ENCODE measurements at places on chromosomes 11 and 22.

GRCh38 chr11:134486106-134486505 lies 74.1 kb upstream of the B3GAT1 start:
- DNase-seq: no peak

GRCh38 chr11:9568854-9569587 lies 4.4 kb upstream of the WEE1 start:
- no peak for DNase-seq

DNA sequence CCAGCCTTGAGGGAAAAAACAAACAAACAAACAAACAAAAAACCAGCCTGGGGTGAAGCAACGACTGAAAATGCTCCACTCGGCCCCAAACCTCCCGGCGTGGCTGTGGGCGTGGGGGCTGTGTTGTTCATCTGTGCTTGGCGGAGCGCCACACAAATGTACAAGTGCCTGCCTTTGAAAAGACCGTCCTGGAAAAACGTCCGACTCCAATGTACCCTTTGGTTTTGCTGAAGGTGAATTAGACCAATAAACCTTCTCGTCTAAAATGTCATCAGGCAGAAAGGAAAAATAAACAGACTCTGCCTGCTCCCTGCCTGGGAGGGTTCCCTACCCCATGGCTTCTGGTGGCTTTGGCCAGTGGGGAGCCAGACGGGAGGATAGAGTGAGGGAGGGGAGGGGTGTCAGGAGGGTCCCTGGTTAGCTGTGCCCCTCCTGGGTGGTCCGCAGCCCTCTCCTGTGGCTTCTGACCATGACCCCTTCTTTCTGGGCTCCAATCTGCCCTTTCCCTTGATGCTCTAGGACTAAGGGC lies 93.9 kb downstream of the TRMU start:
- no peak for DNase-seq

DNA sequence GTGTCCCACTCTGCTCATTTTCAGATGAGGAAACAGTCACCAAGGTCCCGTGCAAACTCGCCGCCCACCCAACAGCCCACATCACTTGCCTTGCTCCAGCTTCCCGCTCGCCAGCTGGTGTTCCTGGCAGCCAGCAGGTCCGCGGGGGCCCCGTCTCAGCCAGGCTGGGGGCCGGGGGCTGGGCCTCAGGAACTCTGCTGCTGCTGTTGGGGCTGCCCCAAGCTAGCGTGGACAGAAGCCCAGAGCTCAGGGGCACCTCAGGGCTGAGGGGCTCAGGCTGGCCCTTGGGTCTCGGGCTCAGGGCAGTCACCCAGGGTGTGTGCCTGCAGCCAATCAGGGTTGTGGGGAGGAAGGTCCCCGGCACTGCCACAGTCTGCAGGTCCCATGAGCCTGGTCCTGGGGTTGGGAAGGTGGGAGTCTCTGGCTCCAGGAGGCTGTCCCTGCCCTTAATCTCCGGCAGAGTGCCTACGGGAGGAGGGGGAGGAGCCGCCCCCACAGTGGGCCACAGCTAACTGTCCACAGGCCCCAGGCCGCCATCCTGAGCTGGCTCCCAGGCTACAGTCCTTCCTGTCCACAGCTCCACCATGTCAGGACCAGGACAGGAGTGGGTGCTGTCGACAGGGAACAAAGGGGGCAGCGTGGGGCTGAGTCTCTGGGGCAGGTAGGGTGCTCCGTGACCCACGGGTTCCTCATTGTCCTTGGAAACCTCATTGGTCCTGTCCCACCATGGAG lies 65.2 kb downstream of the ARFGAP3 start:
- no peak for DNase-seq

- no peak for DNase-seq
These were observed at the start of gene VSIG2 for GRCh38 chr11:124751741-124752470. VSIG2 (minus strand) TSS chr11:124752255; CDS start chr11:124752137, 118 bp downstream.

DNA sequence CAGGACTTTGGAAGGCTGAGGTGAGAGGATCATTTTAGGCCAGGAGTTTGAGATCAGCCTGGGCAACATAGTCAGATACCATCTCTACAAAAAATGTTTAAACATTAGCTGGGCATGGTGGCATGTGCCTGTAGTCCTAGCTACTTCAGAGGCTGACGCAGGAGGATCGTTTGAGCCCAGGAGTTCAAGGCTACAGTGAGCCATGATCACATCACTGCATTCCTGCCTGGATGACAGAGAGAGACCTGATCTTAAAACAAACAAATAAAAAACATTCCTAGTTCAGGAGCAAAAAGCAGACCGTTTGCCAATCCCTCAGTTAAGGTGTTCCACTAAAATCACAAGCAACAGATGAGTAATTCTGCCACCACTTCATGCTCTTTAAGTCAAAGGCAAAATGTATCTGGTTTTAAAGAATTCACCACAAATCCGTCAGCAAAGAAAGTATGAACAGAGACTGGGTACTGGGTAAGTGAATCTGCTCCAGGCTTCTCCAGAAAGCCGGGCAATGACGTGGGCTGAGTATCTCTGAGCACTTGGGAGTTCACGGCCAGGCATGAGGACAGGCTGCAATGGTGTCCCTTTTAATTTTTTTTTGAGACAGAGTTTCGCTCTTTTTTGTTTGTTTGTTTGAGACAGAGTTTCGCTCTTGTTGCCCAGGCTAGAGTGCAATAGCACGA lies 19.5 kb downstream of the CLTCL1 start:
- DNase-seq: no peak

GRCh38 chr11:1123970-1124369 lies 33.8 kb upstream of the MUC5AC start:
- no peak for DNase-seq

DNA sequence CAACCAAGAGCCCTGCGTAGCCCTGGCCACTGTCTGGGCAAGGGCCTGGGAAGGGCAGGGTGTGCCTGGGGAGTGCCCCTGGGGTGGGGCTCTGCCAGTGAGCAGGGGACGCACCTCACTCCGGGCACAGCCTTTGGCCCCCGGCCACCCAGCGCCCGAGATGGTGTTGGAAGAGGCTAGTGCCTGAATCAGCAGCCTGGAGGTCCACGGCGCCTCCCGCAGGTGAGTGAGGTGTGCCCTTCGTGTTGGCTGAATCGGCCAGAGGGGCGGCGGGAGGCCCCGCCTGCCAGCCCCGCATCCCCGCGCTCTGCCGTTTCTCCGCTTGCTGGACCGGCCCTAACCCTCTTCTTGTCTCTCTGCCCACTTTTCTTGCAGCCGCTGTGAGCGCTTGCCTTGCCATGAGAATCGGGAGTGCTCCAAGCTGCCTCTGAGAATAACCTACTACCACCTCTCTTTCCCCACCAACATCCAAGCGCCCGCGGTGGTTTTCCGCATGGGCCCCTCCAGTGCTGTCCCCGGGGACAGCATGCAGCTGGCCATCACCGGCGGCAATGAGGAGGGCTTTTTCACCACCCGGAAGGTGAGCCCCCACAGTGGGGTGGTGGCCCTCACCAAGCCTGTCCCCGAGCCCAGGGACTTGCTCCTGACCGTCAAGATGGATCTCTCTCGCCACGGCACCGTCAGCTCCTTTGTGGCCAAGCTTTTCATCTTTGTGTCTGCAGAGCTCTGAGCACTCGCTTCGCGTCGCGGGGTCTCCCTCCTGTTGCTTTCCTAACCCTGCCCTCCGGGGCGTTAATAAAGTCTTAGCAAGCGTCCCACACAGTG lies 60.1 kb downstream of the FBLN1 start:
- DNase-seq: no peak

DNA sequence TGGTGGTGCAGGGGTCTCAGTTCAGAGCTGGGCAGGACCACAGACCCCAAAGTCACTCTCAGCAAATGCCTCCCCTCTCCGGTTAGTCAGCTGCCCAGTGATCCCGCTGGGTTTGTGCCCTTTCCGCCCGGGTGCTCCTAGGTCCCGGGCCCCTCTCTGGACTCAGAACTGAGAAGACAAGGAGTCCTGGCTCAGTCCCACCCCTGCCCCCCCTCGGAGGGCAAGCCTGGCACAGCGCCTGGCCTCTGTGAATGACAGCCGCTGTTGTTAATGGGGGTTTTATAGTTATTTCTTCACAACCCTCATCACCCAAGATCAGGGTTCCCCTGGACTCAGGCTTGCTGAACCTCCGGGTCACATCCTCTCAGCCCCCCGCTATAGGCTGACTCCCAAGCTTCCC lies 47.6 kb downstream of the ELFN2 start:
- no peak for DNase-seq

DNA sequence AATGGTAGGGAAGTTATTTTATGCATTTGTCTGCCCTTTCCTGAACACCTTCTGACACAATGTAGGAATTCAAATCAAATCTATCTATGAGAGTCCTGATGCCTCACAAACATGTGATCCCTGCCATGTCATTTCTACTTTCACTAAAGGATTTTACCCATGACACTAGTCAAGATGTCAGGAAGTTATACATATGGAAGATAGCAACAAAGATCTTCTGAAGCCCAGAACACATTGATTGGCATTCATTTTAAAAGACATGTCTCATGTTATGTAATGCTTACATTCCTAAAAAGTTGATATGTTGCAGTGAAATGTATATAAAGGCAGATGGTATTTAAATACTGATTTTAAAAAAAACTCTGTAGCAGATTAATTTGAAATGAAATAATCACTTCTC lies 61.5 kb downstream of the FAM76B start:
- no peak for DNase-seq

DNA sequence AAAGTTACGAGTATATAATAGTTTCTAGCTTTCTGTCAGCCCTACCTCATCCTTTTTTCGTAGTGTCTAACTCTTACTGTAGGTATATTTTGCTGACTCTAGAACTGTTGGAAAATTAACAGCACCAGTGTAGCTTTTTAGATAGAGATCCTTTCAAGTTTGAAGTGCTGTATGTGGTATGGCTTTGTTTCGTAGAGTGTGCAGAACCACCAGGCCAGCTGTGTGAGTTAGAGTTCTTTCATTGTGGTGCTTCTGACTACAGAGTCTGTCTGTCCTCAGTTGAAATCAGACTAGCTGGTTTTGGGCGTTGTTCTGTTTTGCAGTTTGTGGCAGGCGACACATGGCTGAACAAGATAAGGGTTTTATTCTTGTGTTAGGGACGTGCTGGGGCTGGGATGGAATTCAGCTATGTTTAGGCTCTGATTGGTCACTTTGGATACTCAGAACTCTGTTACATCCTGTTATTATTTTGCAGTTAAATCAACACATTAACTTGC lies 3.2 kb downstream of the ARHGEF12 start:
- no peak for DNase-seq

- DNase-seq: no peak
These were observed 1018.6 kb downstream of the TBC1D22A start for GRCh38 chr22:47781024-47781423.

DNA sequence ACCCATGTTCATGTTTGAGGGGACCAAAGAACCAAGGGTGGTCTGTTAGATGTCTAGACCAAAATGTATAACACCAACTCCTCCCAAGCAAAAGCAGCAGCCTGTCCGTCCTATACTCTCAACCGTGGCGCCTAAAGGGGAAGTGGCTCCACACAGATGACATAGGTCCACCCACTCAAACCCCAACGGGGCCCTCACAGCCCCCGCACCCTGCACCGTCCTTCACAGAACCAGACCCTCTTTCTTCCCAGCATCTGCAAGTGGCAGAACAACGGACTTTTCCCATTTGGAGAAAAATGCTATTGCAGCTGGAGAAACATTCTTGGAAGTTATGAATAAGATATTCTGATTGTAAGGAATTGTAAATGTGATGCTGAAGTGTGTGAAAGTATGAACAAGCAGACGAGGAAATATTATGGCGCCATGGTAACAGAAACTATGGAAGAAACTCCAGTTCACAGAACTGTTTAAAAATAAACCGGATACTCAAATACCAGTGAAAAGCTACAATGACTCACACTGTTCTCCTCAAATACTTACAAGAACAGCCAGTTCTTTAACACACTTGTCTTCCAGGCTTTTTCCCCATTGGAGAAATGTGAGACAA lies 76.5 kb upstream of the ARFGAP3 start:
- DNase-seq: no peak

DNA sequence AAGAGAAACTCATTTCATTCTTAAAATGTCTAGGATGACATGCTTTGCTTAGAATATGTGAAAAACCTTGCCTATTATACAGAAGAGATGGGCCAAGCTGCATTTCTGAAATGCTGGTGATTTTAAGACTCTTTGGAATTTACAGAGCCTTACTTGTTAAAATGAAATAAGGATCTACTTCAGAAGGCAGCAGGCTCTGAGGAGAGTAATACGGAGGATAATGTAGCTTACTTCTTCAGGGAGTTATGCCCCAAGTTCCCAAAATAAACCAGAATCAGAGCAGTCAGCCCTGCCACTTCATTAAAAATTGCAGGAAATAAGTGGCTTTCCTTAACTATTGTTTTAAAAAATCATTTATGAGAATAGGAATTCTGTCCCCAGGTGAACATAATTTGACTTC lies 1000.3 kb upstream of the RAG2 start:
- no peak for DNase-seq

DNA sequence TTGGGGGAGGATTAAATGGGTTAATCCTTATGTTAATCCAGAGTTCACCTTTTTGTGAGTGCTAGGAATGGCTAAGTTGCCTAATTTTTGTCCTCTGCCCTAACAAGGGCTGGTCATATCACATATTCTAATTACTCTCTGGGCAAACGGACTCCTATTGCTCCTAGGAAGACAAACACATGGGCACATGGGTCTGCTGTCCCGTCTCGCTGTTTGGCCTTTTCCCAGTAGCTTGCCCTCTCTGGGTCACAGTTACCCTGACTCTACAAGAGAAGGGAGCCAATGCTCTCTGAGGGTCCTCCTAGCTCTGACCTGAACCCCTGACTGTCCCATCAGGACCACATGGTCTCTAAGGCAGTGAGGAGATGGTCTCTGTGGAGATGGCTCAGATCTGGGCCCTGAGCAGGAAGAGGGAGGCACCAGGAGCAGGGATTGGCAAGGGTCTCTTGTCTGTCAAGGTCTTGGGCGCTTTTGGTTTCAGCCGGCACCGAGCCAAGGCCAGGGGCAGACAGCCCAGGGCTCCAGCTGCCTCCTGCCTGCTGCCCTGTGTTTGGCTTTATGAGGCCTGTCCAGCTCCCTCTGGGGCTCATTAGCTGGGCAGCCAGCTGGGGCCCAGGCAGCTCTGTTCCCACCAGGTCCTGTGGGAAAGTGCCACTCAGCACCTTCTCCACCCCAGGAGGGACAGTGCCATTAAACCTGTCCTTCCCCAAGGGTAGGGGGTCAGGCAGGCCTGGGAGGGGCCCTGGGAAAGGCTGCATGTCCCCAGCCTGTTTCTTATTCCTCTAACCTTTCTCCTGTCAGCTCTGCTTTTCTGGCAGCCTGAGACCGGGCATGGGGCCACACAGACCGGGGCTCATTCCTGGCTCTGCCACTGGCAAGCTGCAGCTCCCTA lies 559.9 kb downstream of the MN1 start:
- DNase-seq: no peak

GRCh38 chr11:45193695-45194094 lies 47.3 kb downstream of the PRDM11 start:
- no peak for DNase-seq

DNA sequence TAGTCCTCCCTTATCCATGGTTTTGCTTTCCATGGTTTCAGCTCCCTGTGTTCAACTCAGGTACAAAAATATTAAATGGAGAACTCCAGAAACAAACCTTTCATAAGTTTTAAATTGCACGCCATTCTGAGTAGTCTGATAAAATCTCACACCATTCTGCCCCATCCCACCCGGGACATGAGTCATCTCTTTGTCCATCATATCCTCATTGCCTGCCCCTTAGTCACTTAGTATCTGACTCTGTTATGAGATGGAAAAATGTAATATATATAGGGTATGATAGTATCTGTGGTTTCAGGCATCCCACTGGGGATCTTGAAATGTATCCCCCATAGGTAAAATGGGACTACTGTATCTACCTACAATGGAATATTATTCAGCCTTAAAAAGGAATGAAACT lies 35.5 kb upstream of the FGF3 start:
- DNase-seq: no peak
